ENCODE measurements at places on chromosomes 12 and 14.

- no peak for DNase-seq
Measured at GRCh38 chr12:46808955-46809697, 16.7 kb downstream of the SLC38A4 start.

GRCh38 chr14:45785240-45785639, 532.2 kb upstream of the MIS18BP1 start:
- no peak for DNase-seq

- DNase-seq = no peak
Measured at GRCh38 chr14:95256002-95256775, 63.5 kb downstream of the CLMN start.

DNA sequence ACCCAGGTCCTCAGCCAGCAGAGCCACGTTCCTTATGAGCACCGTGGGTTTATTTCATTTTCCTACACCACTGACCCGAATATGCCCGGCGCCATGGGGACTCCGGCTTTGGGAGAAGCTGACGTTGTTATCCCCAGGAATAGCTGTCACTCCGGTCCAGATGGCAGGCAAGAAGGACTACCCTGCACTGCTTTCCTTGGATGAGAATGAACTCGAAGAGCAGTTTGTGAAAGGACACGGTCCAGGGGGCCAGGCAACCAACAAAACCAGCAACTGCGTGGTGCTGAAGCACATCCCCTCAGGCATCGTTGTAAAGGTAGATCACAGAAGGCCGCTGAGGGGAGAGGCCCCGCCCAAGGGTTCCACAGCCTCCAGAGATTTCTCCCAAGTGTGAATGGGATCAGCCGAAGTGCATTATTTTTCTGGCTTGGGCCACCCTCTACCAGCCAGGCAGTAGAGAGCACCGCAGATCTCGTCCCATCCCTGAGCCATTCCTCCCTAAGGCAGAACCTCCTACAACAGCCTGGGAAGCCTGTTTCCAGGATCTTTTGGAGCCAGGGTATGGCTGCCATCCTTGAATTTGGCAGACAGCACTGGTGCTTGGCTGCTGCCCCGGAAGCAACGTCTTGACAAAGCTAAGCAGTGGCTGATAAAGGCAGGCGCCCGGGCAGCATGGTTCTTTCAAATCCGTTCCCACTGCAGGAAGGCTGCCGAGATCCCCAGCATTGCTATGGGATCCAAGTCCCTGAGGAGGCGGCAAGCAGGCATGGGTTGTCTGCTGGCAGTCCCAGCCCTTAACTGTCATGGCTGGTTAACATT, 17.8 kb downstream of the CDK2AP1 start:
- no peak for DNase-seq

DNA sequence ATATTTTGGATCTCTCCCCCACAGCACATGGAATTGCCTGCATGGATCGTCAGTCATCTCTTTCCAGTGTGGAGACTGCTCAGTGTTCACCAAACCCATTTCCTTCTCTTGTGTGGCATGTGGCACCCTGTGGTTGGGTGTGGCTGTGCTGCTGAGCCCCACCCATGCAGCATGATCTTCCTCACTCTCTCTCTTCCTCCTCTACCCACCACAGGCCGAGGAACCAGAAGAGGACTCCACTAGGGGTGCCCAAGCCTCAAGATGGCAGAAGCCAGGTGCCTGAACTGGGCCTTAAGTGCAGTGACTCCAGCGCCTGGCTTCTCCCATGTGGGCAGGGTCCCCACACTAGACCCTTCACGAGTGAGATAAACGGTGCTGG, 66.8 kb upstream of the GPR68 start:
- no peak for DNase-seq

DNA sequence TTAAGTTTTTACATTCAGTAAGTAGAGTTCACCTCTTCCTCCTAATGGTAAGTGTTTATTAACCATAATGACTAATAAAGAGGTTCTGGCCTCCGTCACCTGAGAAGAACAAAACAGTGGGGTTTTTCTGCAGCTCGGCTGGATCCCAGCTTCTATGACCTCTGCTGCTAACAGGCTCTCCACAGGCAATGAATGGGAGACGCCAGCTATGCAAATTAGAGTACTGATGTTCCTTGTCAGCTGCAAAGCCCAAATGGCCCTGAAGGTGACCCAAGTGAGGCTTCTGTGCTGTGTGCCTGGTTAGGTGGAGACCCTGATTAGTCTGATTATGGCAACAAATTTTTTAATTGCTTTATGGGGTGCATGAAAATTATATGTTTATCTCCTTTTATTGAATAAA, 218.1 kb downstream of the APAF1 start:
- no peak for DNase-seq

DNA sequence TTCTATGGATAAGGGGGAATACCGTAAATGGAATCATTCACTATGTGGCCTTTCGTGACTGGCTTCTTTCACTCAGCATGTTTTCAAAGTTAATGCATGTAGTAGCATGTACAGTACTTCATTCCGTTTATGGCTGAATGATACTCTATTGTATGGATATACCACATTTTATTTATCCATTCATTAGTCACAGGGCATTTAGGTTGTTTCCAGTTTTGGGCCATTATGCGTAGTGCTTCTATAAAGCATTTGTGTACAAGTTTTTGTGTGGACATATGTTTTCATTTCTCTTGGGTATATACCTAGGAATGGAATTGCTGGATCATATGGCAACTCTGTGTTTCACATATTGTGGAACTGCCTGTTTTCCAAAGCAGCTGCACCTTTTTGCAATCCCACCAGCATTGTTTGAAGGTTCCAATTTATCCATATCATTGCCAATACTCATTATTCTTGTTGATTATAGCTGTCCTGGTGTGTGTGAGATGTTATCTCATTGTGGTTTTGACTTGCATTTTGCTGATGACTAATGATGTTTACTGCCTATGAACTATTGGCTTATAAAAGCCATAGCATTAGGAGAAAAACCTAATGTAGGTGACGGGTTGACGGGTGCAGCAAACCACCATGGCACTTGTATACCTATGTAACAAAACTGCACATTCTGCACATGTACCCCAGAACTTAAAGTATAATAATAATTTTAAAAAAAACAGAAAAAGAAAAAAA, 45.5 kb downstream of the ATF7IP start:
- no peak for DNase-seq
